ENCODE measurements at places on chromosomes 5 and 9.

GRCh38 chr9:33742051-33742450 lies 53.3 kb upstream of the PRSS3 start:
- DNase-seq, result no peak

- no peak for DNase-seq
Observed at GRCh38 chr5:159341906-159342310, 11.6 kb upstream of the IL12B start.

DNA sequence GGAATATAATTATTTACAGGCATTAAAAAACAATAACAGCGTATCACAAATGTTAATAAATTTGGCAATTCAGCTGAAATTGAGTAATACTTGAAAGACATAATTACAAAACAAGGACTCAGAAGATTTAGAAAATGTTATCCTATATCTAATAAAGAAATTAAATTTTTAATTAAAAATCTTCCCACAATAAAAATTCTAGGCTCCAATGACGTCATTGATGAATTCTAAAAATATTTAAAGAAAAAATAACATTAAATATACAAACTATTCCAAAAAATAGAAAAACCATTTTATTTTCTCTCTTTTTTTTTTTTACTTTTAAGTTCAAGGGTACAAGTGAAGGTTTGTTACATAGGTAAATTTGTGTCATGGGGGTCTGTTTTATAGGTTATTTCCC lies 161.5 kb downstream of the ADAMTS6 start:
- no peak for DNase-seq

GRCh38 chr5:167820101-167820990 lies 471.1 kb upstream of the WWC1 start:
- DNase-seq, result no peak

GRCh38 chr9:37949576-37949975 lies 45.6 kb upstream of the SLC25A51 start:
- DNase-seq, result no peak

GRCh38 chr5:25025831-25026230 lies 381.1 kb upstream of the CDH10 start:
- DNase-seq, result no peak

- DNase-seq, result no peak
Observed at GRCh38 chr5:135190416-135191083, 156.5 kb upstream of the PITX1 start.

DNA sequence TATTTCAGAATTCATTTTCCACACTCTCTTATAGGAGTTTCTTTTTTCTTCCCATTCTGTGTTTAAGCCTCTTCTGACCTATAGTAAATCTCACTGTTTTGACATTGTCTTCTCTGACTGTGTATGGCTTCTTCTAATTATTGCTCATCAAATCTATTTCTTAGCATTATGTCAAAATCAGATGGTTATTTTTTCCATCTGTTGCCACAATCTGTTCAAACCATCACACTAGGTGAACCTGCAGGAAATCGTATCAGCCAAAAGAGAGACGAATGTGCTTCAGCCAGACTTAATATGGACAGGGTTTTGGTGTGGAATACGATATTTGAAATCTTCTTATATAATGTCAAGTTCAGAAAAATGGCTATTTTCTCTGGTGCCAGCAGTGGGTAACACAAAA lies 15.9 kb upstream of the SEMA4D start:
- DNase-seq, result no peak

DNA sequence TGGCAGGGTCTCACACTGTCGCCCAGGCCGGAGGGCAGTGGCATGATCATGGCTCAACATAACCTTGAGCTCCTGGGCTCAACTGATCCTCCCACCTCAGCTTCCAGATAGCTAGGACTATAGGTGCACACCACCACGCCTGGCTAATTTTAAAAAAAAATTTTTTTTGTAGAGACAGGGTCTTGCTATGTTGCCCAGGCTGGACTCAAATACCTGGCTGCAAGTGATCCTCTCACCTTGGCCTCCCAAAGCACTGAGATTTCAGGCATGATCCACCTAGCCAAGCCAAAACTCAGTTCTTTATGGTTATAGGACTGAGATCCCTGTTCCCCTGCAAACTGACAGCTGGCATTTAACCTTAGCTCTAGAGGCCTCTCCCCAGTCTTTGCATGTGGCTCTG lies 5.3 kb downstream of the LMBRD2 start:
- no peak for DNase-seq

DNA sequence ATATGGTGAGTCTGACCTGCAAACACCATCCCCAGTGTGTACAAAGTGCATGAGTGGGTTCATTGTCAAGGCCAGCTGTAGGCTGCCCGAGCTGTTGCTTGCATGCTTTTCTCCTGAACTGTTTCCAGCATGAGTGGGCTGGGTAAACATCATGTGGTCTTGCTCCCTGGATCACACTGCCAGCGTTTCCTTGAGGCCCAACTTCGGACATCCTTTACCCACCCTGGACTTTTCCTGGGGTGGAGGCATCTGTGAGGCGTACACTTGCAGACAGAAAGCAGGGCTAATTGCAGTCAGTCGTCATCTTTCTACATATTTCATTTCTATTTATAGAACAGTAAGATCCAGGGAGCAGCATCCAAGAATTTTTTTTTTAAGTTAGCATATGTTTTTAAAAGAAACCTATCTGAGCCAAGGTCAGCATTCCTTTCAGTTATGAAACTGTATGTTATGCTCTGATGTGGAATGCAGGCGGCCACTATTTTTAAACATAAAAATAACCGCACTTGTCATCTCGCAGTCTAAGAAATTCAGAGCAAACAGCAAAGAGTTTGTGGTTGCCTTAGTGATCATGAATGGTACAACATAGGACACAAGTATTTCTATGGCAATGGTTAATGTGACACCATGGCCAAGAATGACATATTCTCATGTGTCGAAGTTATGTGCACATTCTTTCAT lies 106.5 kb upstream of the DMRT1 start:
- no peak for DNase-seq

DNA sequence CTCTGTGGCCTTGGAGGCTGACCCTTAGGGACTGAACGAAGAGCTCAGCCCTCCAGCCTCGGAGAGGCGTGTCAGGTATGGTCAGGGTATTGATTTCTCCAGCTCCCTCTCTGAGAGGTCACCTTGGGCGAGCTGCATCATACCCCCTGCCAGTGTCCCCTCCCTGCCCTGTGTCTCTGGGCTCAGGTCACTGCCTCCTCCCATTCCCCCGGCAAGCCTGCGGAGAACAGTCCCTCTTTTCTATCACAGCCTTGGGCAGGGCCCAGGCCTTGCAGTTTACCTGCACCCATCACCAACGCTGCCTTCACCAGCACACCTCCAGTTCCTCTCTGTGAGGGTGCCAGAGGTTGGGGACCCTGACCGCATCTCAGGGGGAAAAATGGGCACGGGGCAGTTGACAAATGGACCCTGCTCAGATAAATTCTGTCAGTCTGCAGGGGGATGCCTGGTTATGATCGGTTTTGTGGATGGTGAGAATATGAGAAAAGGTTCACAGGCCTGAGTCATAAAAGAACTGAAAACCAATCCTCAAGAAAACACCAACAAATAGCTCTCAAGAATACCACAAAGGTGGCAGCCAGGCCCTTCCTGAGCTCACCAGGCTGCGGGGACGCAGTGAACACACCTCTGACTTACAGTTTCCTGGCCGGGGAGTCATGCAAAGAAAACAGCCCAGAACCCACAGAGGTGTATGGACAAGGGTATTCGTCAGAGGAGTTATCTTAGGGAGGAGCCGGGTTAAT lies 24.7 kb upstream of the RXRA start:
- DNase-seq, result no peak

- DNase-seq, result no peak
Observed at GRCh38 chr9:22073349-22073748, 64.2 kb upstream of the CDKN2B start.

- DNase-seq, result no peak
Observed at GRCh38 chr5:132087176-132087575, 13.6 kb downstream of the CSF2 start.

DNA sequence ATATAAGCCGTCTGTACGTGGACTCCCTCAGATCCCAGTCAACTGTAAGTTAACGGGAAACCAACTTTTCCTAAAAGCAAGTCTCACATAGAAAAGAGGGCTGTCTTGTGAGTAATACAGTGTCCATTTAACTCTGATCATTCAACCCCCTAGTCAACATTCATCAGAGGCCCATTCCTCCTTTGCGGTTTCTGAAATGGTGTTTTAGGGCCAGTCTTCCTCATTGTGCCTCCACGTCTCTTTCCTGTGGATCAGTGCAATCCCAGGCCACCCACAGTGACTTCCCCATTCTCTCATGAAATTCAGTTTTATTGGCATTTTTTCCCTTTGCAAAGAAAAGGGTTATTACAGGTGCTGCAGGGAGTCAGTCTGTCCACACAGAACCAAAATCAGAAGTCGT lies 261.8 kb downstream of the NR3C1 start:
- no peak for DNase-seq

Measured in NCI-H2107 (cell line).